Cortex of kidney (tissue), 1 donor: ENCODE measurements at places on chromosomes 3 and 15.

DNA sequence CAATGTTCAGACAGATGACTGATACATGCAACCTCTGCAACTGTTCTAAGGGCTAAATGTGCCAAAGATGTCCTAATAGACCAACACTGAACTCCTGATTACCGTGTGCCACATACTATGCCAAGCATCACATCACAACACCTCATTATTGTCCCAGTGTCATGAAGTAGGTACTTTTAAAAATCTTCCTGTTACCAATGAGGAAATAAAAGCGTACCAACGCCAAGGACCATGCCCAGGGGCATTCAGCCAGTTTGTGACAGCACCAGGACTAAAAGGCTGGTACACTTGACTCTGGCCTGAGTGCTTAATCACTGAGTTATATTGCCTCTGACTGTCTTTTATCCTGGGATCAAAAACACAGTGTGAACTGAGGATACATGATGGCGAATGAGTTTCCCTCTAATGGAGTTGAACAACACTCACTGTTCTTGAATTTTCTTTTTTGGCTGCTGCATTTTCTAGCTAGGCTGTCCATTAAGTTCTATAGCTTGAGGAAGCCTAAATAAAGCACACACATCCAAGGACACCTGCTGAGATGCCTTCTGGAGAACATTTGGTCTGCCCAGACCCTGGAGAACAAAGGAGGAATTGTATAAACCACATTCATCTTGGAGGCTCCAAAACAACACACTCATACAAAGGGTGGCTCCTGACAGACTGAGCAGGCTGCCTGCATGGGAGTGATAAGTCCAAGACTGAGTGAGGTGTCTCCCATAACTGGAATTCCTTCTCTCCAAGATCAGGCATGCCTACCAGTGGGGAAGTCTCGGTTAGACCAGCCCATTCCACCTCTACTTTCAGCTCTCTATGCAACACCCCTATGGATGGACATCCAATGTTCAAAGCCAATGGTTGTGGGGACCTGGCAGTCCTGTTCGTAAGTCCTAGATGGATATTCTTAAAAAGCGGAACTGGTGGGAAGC lies 126.7 kb upstream of the PRICKLE2 start:
- no peak for DNase-seq

GRCh38 chr15:31325595-31326155 lies 960 bp upstream of the KLF13 start:
- DNase-seq, result no peak

DNA sequence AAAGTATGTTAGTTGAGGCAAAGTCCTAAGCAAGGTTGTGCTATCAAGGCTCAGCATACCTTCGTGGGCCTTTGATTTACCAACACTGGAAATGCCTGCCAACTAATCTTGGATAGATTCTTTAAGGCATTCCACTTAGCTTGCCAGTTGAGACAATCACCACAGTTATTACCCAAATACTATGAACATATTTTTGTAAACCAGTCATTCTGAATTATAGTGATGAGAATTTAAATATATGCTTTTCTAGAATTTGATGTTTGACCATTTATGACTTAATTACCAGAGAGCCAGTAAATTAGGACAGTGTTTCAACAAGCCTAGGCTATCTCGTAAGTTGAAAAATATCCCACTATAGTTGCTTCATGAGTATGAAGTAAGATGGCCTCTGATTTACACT lies 15.5 kb downstream of the TRIM59 start:
- no peak for DNase-seq

DNA sequence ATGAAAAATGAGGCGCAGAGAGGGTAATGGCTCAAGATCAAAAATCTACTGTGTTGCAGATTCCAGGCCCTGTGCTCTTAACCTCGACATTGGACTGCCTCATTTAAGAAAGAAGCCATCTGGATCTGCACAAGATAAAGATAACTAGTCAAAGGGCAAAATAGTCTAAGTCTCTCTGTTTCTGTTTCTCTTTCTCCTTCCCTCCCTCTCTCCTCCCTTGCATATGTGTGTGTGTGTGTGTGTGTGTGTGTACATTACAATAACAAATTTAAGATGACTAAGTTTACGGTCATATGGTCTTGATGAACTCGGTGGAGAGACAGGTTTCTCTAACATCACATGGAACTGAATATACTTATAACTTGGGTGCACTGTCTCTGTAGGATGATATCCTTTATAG lies 69.2 kb downstream of the MEIS2 start:
- no peak for DNase-seq

DNA sequence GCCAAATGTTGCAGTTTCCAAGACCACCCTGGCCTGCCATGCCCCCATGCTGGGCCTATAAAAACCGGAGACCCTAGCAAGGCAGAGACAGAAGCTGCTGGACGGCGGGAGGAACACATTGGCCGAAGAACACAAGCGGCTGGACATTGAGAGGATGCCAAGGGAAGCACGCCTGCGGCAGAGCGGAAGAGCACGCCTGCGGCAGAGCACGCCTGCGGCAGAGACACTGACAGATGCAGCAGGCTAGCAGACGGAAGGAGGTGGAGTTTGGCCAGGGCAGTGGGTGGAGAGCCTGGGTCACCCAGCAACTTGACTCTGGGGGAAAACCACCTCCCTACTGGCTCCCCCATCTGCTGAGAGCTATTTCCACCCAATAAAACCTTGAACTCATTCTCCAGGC lies 322.3 kb upstream of the TBL1XR1 start:
- DNase-seq, result no peak

DNA sequence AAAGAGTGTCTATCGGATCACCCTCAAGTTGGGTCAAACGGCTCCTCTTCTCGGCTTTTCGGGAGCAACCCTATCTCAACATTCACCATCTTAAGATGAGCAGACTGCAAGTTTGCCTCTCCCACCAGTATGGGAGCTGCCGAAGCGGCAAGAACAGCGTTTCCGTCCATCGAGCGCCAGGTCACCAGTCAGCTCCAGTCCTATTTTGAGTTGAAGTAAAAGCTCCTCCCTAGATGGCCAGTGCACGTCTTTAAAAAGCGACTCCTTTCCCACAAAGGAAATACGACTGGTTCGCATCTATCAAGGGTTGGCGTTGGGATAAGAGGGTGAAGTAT lies 369 bp upstream of the U2SURP start:
- no peak for DNase-seq

- no peak for DNase-seq
Observed at GRCh38 chr3:183434992-183435391, 6.6 kb upstream of the MCF2L2 start.

GRCh38 chr15:25242957-25243799 lies 195.6 kb downstream of the UBE3A start:
- DNase-seq, result no peak

- DNase-seq, result no peak
Observed at GRCh38 chr3:56776556-56776950, 25.2 kb downstream of the ARHGEF3 start.
